ENCODE measurements at places on chromosomes 5 and 9.

- no peak for DNase-seq
Observed at GRCh38 chr9:69976152-69976551, 67.5 kb upstream of the MAMDC2 start.

GRCh38 chr5:140287801-140288521 lies 14.9 kb downstream of the PFDN1 start:
- no peak for DNase-seq

- no peak for DNase-seq
Observed at GRCh38 chr5:65034029-65034812, 265.5 kb downstream of the CWC27 start.

- DNase-seq: no peak
Observed at GRCh38 chr9:134716067-134716466, 74.5 kb downstream of the COL5A1 start.

DNA sequence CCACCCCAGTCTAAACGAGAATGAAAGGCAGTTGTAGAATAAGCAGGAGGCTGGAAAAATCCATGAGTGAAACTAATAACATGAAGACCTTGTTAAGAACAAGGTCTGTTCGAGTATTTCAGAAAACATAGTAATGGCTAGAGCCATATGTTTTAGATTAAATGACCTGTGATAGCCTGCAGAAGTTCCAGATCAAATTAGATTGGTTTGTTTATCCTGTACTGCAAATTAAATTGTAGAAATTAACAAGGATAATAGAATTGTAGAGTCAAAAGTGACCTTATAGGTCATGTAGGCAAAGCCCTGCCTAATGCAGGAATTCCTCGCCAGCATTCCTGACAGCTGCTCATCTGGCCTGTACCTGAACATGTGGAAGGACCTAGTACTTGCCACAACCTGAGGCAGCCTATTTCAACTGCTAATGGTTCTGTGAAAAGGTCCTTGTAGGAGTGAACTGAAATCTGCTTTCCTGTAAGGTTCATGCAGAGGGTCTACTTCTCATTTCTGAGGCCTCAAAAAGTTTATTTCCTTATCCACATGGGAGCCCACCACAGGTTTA lies 17.2 kb downstream of the LIX1 start:
- DNase-seq: no peak

GRCh38 chr9:23621188-23621587 lies 204.9 kb downstream of the ELAVL2 start:
- no peak for DNase-seq

- DNase-seq: no peak
Observed at GRCh38 chr5:72183101-72183520, 75.8 kb downstream of the MAP1B start.

- no peak for DNase-seq
Observed at GRCh38 chr5:135891791-135892190, 3.9 kb downstream of the IL9 start.

- DNase-seq: no peak
Observed at GRCh38 chr9:86818636-86819035, 128.7 kb downstream of the GAS1 start.

- no peak for DNase-seq
Observed at GRCh38 chr9:127144670-127145445, 22.4 kb upstream of the ANGPTL2 start.

GRCh38 chr9:82601293-82601771 lies 461.6 kb downstream of the RASEF start:
- DNase-seq: no peak

DNA sequence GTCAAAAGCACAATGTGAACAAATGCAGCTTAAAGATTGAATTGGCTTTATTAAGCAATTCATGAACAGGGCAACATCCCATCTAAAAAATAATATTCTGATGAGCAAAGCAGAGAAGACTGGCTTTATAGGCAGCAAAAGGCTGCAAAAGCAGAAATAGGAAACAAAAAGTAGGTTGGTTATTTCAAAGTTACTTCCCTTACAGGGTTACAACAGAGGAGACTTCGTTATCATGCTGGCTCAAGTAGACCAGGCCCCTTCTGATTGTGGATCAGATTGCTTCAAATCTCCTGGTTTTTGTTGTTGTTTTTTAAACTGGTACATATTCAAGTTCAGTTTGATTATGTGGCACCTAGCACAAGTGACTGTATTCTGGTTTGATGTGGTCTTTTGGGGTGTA lies 73.1 kb downstream of the MAN2A1 start:
- DNase-seq: no peak

GRCh38 chr5:123035360-123035917 lies 1.1 kb downstream of the PPIC start:
- DNase-seq: no peak

DNA sequence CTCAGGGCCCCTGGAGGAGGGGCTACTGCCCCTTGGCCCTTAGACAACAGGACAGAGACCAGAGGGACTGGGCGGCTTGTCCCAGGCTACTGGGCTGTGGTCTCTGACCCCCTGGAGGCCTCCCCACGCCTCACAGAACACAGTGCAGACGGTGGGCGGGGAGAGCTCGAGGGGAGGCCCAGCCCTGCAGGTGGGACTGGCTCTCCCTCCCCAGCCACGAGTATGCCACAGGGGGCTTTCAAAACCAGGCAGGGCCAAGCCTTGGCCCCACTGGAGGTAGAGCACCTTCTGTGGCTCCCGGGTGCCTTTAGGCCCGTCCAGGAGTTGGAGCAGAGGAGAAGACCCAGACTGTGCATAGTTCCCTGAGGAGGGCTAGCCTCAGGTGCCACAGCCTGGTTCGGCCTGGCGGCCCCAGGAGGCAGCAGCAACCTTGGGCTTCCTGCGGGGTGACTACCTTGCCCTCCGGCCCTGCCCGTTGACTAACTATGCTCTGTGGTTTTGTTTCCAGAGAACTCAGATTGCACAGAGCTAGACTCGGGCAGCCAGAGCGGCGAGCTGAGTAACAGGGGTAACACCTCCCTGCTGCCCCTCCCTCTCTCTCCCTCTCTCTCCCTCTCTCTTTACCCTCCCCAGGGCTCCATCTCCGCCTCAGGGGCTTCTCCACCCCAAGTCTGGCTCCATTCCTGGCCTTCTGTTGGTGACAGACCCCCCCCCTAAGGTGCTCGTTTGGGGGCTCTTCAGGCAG lies 15.5 kb downstream of the CARD19 start:
- DNase-seq: no peak

- no peak for DNase-seq
Observed at GRCh38 chr5:91374893-91375520, 8.1 kb downstream of the ARRDC3 start.

DNA sequence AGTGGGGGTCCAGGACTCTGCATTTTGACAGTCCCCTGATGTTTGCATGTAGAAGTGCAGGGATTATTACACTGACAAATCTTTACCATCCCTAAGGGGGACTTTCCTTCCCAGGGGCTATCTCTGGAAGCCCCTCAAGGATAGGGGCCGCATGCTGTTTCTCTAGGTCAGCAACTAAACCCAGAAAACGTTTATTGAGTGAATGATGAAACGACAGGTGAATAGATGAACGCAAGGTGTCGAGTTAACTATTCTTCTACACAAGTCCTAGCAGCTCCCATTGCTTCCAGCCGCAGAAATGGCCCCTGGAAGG lies 281 bp upstream of the HSD17B4 start:
- DNase-seq: no peak

- no peak for DNase-seq
Observed at GRCh38 chr9:107685901-107686300, 196.3 kb upstream of the KLF4 start.

DNA sequence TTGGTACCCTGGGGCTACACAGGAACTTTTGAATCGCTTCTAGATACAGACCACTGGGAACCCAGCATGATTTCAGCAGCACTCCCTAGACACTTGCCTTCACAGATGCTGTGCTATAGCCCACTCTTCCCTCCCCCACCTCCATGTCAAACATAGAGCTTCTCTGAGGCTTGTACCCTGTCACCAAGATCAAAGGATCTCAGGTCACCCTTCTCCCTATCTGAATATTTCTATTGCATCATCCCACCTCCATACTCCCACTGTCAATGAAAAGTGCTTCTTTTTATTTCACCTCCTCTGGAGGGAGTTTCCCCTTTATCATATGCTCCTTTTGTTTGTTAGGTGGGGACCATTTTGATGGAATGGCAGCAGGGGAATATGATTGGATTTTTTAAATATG lies 29.2 kb upstream of the PHF24 start:
- no peak for DNase-seq

DNA sequence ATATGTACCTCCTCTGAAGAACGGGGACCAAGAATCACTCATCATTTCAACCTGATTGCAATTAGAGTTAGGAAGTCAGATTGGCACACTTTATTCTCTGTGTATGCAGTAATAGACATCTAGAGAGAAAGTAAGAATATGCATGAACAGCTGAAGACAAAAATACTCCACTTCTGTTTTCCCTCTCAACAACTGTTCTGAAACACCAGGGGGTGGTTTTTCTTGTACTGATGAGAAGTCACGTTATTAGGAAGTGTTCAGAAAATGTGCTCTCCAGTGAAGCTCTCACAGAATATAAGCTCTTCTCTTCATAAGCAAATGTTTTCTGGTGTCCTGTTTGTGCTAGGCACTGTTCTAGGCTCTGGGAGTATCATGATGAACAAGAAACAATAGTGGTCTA lies 531.7 kb upstream of the C9orf72 start:
- no peak for DNase-seq

DNA sequence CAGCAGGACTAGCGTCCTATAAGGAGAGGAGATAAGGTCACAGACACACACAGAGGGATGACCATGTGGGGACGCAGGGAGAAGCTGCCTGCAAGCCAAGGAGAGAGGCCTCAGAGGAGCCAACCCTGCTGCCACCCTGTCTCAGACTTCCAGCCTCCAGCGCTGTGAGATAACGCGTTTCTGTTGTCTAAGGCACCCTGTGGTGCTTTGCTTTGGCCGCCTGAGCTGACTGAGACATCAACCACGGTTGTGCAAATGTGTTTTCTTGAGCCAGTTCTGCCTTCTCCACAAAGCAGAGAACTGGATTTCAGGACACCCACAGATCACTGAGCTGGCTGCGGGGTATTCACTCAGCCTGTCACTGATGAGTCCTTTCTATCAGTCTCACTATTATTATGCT lies 149.1 kb downstream of the NXNL2 start:
- no peak for DNase-seq

DNA sequence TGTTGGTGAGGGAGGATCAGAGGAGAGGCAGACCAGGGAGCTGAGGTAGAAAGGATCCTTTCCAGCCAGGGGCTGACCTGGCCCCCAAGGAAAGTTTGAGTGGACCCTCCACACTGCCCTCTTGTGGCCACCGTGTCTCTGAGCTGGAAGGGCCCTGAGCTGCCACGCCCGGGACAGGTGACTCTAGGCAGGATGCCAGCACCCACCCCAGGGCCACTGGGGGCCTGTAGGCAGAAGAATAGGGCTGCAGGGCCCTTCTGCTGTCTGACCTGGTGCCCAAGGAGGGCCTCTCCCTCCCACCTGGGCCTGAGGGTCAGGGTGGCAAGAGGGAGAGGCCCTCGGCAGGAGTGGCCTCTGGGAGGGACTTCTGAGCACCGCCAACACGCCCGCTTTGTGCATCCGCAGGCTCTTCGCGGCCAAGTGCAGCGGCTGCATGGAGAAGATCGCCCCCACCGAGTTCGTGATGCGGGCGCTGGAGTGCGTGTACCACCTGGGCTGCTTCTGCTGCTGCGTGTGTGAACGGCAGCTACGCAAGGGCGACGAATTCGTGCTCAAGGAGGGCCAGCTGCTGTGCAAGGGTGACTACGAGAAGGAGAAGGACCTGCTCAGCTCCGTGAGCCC lies 76.8 kb downstream of the LMX1B start:
- DNase-seq: no peak

DNA sequence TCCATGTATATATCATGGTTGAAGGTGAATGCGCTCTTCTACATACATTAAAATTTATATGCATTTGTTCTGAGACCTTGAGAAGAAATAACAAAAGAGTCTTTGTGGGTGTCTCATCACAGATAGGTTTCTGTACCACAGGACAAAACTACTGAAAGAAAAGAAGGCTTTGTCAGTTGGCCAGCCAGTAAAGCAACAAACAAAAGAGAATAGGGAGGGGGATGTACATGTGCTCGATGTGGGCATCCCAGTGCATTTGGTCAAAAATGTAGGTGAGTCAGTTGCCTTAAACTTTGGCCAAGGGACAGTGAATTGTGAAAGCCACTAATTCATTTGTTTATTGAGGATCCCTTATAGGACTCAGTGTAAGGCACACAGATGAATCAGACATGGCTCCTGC lies 13.3 kb downstream of the RBM18 start:
- DNase-seq: no peak

DNA sequence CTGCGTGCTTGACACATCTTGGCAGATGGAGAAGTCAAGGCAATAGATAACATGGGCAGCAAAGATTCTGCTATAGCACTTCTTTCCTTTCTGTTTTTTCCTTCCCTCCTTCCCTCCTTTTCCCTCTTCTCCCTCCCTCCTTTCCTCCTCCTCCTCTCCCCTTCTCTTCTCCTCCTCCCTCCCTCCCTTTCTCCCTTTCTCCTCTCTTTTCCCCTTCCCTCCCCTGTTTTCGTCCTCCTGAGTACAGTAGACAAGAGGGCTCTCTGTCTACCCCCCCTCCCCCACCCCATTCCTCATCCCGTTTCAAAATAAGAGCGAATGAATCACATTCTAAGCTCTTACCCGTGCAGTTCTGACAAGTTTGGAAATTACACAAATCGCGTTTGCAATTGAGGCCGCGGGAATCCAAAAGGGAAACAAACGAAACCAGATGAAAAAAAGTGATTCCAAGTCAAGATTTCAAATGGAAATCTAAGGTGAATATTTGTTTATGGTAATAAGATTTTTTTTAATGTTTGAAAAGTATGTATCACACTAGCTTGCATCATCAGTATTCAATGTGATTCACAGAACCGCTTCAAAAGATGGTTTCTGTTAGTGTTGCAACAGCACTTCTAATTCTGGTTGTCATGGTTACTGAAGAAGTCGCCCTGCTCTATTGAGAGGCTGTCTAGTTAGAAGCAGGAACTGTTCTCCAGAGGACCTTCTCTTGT lies 1.3 kb downstream of the NIM1K start:
- DNase-seq: no peak

DNA sequence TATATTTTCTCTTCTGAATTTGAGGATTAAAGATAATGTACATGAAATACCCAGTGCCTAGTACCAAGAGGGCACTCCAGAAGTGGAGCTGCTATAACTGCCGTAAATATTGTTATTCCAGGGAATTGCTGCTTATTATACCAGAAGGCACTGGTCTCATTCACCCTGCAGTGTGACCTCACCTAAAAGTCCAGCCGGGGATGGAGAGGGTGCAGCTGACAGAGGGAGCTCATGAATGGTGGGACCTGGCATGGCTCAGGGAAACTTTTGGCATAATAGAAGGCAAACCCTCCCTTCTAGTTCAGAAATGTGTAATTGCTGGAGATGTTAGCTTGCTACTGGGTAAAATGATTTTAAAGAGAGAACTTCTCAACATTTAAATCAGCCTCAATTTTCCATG lies 108.5 kb downstream of the MVB12B start:
- DNase-seq: no peak

GRCh38 chr5:81779125-81779915 lies 28.4 kb upstream of the SSBP2 start:
- DNase-seq: peak; percentile 32

DNA sequence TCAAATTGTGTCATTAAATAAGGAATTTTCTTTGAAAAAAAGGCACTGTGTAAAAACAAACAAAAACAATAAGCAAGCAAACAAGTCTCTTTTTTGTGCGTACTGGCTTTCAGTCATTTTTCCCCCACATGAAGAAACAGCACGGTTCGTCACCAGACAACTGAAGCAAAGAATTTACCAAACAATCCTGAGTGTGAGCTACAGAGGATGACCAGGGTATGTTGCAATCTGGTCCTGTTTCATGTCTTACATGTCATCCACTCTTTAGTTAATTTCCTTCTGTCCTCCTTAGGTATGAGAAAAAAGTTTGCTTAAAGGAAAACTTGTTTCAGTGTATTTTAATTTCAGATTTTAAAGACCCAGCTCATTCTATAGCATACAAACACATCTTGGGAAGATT lies 1080.7 kb upstream of the NUDT12 start:
- no peak for DNase-seq

- no peak for DNase-seq
Observed at GRCh38 chr5:60830581-60831127, 13.4 kb downstream of the ELOVL7 start.
